ENCODE measurements at places on chromosomes 5 and 9. TPM values are rescaled to one million over a fixed set of nuclear protein-coding genes. Genes with fewer than 3 reads are reported as not detected.

DNA sequence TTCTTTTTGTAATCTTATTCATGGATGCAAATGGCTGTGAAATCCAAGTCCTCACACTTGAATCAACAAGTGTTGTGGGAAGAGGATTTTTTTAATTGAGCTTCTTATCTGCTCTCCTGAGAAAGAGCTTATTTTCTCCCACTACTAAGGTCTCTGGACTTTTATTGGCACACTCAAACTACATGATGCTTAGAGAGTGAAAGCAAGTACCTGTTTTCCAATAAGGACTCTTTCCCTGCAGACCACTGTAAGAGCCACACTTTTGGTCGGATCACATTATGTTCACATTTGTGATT, 546.4 kb upstream of the ARRDC3 start:
- no peak for DNase-seq

GCNT1 gene
- 3.5 TPM for total RNA-seq

RGS7BP gene
- 6.4 TPM for total RNA-seq

ASS1 gene
- 65.5 TPM for total RNA-seq
